ENCODE measurements at places on chromosomes 7 and 10. TPM values are rescaled to one million over a fixed set of nuclear protein-coding genes. Genes with fewer than 3 reads are reported as not detected.

The CHST3 gene
- total RNA-seq = 0.63 TPM

The CDNF gene
- 0.62 TPM for total RNA-seq

The C7orf57 gene
- 0.14 TPM for total RNA-seq

The PRRT4 gene
- total RNA-seq = 0.14 TPM

The TAS2R38 gene
- total RNA-seq = not detected
